ENCODE measurements at places on chromosomes 11 and 22.

GRCh38 chr11:62842171-62842741 lies 2.9 kb upstream of the WDR74 start:
- DNase-seq = peak; percentile 83

- DNase-seq = no peak
Measured at GRCh38 chr11:102685754-102686153, 19.8 kb downstream of the MMP27 start.

- DNase-seq = no peak
Measured at GRCh38 chr22:37912171-37912570, 6.1 kb downstream of the MICALL1 start.

DNA sequence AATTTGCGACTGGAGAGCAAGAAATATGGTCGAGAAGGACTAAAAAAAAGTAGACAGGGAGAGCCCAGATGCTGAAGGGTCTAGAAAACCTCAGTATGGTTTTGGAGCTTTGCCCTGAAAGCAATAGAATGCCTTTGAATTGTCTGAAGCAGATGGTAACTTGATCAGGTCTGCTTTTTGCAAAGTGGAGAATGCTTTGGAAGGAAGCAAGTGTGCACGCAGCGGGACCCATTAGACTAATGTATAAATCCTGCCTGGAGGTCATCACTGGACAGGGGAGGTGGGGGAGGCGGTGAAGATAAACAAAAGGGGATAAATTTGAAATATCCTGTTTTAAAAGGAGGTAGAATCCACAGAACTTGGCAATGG lies 757 bp upstream of the HINFP start:
- no peak for DNase-seq

GRCh38 chr11:62724171-62724570 lies 3.1 kb downstream of the HNRNPUL2 start:
- no peak for DNase-seq

DNA sequence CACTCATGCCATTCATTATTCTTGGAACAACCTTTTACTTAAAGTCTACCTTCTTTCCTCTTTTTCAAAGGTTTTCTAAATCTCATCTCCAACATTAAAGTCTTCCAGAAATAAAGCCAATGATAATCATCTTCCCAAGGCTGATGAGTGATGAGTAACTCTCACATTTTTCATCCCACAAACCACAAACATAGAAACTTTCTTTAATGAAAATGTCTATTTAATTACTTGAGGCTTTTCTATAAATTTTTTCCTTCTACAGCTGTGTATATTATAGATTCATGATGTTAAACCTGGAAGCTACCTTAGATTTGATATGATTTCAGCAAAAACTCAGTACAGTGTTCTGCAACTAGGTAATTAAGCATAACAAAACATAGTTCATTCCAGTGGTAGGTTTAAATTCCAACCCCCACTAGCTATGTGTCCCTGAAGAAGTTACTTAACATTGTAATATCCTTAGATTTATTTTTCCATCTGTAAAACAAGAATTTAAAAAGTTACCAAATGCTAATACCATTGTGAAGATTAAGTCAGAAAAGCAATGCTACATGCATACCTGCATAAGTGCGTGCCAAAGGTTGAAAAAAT lies 845.4 kb downstream of the KCNA4 start:
- no peak for DNase-seq

Measured in activated T-cell treated with anti-CD3 and anti-CD28 coated beads, Interleukin-2, amount 50 U/mL, for 24 hours (primary cell).